Esophagus squamous epithelium (tissue), 5 donors: ENCODE measurements at places on chromosomes 16 and 17. TPM values are rescaled to one million over a fixed set of nuclear protein-coding genes. Genes with fewer than 3 reads are reported as not detected.
A peak's percentile ranks its signal among the peaks of the same experiment; 100 is the strongest.

Gene ALDH3A1
- total RNA-seq: 618 TPM

Gene ST6GALNAC1
- 25.2 TPM for total RNA-seq

DNA sequence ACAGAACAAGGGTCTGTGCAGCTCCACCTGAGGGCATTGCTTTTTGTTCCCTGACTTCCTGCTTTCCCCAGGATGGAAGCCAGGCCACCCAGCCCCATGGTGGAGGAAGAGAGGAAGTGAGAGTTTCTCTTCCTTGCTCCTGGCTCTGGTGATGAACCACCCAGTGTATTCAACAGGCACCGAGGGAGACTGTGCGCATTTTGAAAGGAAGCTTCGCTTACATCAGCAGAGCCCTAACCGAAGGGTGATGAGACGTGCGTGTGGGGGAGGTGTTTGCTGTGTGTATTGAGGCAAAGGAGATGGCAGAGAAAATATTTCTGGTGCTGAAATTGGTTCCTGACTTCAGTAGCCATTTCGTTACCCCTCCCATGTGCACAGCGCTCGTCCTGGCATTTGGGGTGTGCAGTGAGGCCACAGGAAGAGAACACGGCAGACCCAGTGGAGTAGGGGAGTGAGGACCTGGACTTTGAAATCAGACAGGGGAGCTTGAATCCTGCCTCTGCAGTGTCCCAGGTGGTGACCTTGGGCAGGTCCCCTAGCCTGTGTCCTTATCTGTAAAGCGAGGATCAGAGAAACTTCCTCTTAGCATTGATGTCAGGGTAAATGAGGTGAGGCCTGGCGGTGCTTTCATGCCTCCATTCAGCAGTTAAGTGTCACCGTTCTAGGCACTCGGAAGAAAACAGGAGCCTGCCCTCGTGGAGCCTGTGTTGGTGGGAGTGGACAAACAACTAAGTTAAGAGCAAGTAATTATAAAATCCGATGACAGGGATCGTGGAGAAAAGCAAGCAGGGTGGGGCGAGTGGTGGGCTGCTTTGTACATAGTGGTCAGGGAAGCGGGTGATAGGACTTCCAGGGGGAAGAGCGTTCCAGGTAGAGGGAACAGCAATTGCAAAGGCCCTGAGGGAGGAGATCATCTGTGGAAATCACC lies 7.4 kb downstream of the CMIP start:
- no peak for DNase-seq

- DNase-seq: no peak
These were observed 1.8 kb upstream of the ZNRF1 start for GRCh38 chr16:74997042-74997491.

GRCh38 chr16:84703681-84704080 lies 3.9 kb downstream of the USP10 start:
- no peak for DNase-seq

DNA sequence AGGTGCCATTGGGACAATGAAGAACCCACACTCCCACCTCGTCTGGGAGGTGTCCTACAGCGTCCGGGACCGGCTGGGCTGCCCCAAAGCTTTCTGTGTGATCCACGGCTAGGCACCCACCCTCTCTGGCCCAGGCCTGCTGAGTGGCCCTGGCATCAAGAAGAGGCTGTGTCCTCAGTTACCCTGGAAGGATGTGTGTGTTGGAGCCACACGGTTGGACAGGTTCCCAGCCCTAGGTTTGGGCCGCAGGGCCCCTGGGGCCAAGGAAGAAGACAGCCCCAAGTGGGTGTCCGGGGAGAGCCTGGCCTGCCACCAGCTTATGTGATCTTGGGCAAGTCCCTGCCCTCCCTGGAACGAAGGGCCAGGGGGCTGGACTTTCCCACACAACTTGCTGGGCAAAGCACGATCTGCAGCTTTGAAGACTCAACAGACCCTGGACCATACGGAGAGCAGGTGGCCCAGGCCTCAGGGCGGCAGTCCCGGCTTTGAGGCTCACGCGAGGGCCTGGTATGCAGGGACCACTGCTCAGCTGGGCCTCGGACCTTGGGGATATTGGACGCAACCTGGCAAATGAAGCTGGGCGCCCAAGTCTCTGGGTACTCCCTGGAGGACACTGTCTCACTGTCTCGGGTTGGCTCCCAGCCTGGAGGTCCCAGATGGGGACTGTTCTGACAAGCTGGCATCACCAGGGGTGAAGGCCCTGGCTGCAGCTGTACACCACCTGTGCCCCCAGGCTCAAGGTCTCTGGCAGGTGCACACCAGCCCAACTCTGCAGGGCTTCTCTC lies 17.5 kb downstream of the MYBBP1A start:
- DNase-seq: no peak

GRCh38 chr16:22123146-22123545 lies 30.8 kb downstream of the VWA3A start:
- DNase-seq: no peak

DNA sequence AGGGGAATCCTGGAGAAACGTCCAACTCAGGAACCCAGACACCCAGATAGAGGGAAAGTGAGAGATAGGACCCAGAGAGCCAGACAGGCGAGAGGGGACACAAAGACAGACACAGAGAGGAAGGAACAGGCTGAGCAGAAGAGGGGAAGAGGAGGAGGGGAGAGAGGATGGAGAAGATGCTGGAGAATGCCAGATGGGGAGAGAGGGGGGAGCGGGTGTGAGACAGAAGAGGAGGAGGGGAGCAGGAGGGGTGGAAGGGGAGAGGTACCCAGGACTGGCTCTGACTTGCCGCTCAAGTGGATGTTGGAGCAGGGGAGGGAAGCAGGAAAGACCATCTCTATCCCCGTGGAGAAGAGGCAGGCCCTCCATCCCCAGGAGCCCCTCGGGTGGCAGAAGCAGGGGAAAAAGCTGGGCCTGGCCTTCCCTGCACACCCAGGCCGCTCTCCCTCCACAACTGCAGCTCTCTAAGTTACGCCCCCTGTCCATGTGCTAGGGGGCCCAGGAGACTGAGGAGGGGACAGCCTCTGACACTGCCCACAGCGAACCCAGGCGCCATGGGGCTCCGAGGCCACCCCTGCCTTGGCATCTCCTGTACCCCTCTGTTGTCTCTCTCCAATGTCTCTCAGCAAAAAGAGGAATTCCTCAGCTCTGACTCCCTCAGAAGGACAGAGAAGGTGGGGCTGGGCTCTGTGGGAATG lies 4.8 kb downstream of the PPP1R9B start:
- no peak for DNase-seq

GRCh38 chr17:32341857-32342602 lies at the start of gene C17orf75:
Gene C17orf75, minus strand, starts transcription at chr17:32342173. Its CDS starts 34 bp downstream, at chr17:32342139.
- no peak for DNase-seq

GRCh38 chr16:79914961-79915720 lies 314.6 kb upstream of the MAF start:
- DNase-seq: no peak

DNA sequence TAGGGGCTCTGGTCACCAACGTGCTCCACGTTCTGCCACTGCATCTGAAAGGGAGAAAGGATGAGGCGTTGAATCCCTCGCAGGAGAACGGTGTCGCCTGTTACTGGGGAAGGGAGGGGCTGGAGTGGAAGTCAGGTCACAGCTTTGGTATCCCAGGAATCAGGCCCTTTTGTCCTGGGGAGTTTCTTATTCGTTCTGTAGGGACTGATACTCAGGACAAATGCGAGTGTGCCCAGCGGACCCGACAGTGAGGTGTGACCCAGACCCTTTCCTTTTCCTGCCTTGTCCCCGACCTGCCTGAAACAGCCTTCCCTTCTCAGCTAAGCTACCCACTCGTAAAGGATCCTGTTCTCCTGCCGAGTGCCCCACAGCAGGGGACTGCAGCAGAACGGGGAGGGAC lies 177.5 kb downstream of the VPS53 start:
- no peak for DNase-seq

DNA sequence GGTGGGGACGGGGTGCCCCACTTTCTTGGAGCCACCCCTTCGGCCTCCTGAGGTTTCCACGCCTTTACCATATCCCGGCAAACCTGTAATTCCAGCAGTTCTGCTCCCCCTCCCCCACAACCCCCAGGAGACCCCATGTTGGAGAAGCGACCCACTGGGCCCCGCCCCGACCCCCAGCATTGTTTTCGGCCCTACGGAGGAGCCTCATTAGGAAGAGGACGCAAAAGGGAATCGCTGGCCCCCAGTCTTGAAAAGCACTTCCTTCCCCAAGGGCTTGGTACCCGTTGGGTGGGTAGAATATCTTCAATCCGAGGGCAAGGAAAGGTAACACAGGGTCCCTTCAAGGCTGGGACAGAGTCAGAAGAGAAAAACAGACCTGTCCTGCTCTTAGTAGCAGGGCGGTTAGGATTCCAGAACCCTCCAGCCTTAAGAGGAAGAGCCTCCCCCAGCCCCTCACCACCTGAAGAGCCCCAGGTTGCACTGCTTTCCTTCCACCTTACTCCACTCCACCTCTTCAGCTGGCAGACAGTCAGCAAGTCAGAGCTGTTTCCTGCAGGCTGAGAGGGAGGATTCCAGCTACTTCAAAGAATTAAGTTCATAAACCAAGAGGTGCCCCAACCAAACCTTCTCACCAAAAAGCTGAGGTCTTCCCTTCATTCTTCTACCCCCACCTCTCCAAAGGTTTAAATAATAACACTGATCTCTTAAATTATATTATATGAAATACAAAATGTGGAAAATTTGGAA lies 803 bp upstream of the TLCD2 start:
- no peak for DNase-seq

GRCh38 chr16:28081391-28081968 lies 18.0 kb upstream of the GSG1L start:
- no peak for DNase-seq

- DNase-seq: no peak
These were observed 611.3 kb upstream of the SALL1 start for GRCh38 chr16:51762081-51762996.

DNA sequence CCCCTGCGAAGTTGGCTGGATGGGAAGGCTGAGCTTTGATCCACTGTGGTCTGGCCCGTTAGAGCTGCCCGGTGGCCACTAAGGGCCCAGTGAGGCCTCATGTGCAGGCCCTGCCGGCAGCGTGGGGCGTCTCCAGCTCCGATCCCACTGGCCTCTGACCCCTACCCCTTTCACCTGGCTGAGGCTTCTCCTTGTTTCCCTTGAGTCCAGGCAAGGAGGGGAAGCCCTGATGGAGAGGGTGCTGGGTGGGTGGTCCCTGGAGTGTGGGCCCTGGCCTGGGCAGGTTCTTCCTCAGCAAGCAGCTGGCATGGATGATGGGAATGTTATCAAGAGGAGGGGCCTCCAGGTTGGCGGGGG lies 356.8 kb downstream of the SEC14L1 start:
- DNase-seq: no peak

- no peak for DNase-seq
These were observed 67.7 kb upstream of the TANC2 start for GRCh38 chr17:62898239-62898864.

DNA sequence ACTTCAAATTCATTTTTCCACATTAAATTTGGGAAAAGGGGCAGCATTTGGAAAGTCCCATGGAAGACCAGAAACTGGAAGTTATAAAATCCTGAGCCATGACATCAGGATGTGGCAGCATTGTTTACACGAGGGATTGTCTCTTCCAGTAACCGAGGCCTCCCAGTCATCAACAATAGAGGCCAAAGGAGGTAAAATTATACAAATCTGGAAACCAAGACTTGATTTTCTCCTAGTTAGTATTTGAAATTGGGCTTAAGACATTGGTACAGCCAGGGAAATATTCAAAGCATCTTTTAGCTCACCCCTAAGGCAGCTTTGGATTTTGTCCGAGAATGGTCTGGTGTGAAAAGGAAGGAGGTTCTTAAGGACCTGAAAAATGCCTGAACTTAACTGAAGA lies 251.6 kb upstream of the FOXF1 start:
- no peak for DNase-seq

DNA sequence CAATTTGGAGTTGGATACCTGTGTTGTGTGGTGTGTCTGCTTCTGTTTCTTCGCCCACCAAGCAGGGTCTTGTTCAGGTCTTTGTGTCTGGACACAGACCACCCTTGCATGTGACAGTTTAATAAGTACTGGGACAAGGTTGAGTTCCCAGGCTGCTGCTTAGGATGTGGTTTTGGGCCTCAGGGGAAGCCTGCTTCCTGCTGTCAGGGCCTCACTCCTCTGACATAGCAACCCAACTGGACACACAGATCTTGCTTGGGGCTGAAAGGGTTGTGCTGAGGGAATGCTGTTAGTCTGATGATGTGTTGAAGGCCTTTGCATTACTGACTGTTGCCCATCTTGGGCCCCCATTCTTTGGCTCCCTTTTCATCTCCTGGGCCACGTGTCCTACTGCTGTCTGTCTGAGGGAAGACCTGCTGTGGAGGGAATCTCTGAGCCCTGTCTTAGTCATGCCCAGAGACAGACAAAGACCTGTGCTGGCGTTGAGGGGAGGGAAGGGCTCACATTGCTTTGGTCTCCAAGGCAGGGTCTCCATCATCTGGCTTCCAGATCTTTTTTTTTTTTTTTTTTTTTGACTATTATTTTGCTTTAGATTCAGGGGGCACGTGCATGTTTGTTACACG lies 4.7 kb upstream of the TGFB1I1 start:
- DNase-seq: no peak

DNA sequence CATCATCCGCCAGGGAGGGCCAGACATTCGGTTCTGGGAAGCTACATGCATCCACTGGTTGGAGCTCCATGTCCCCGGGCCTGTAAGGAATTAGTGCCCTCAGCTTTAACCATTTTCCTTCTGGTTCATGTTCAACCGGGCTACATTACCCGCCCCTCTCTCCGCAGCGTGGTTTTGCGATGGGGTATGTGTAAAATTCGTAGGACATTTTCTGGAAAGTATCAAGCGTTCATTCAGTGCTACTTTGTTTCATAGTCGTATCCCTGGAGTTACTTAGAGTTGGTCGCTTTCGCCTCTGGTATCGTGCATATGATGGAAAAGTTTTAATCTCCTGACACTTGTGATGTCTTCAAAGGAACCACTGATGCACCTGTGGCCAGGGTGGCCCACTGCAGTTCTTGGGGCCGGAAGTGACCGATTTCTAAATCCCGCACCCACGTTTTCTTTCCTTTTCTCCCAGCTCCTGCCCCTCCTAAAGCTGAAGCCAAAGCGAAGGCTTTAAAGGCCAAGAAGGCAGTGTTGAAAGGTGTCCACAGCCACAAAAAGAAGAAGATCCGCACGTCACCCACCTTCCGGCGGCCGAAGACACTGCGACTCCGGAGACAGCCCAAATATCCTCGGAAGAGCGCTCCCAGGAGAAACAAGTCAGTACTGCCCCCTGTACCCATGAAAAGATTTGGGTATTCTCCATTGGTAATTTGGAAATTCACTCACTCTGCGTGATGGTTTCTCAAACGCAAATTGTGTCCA lies 637 bp downstream of the RPL23A start:
- DNase-seq: no peak

DNA sequence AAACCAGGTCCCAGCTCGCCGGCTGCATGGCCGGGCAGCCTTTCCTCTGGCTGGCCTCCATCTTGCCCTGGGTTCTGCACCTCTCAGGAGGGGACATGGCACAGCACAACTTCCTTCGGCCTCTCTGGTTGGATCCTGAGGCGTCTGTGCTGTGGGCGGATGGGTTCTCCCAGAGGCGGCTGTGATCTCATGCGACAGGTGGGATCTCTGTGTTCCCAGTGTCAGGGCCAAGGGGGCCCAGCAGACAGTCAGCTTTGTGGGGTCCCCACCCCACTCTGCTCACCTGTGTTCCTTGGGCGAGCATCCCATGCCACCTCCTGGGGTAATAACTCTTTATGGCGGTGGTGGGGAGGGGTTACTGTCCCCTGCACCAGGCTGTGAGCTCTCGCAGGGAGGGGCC lies 35.8 kb downstream of the FA2H start:
- no peak for DNase-seq

GRCh38 chr17:43393944-43394482 lies 4.8 kb upstream of the ARL4D start:
- DNase-seq: peak; percentile 25
